Smooth muscle cell of the pulmonary artery (primary cell): ENCODE measurements at places on chromosomes 12 and 14. TPM values are rescaled to one million over a fixed set of nuclear protein-coding genes. Genes with fewer than 3 reads are reported as not detected.

The RNASE3 gene
- not detected in 2 replicates for total RNA-seq

The HCFC2 gene
- 22.8 and 30.8 TPM in 2 replicates for total RNA-seq

The ANKRD33 gene
- total RNA-seq = 0.03 TPM in 1 of 2 replicates, not detected in the other

The NPAS3 gene
- total RNA-seq = 0.26 and 0.76 TPM in 2 replicates

The BDKRB1 gene
- total RNA-seq = 0.91 and 1.3 TPM in 2 replicates

The CLEC1B gene
- total RNA-seq = not detected in 2 replicates

The RNASE11 gene
- not detected in 2 replicates for total RNA-seq

The KRT85 gene
- total RNA-seq = not detected in 2 replicates

The ACOT6 gene
- total RNA-seq = not detected in 2 replicates

The HPD gene
- 0.46 and 1.4 TPM in 2 replicates for total RNA-seq

The DNAI7 gene
- total RNA-seq = 0.20 and 0.53 TPM in 2 replicates

The MYH6 gene
- total RNA-seq = not detected in 2 replicates

The ALDH2 gene
- total RNA-seq = 39.2 and 56.9 TPM in 2 replicates

The RNU4-1 gene
- total RNA-seq = under 0.01 TPM in 1 of 2 replicates, not detected in the other
